ENCODE measurements at places on chromosomes 11 and 22. TPM values are rescaled to one million over a fixed set of nuclear protein-coding genes. Genes with fewer than 3 reads are reported as not detected.

DNA sequence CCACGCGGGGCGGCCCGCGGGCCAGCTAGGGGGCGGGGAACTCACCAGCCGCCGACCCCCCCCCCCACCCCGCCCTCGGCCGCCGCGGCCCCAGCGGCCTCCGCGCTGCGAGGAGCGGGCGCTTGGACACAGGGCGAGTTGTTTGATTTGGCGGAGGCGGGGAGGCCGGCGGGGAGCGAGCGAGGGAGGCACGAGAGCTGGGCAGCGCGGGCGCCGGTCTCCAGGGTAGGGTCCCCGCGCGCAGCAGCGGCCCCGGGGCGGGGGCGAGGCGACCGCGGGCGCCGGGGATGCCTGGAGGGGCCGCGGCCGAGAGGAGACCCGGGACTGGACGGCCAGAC, 64.4 kb downstream of the NAV2 start:
- no peak for DNase-seq

The BTBD18 gene
- total RNA-seq = not detected

The EMID1 gene
- total RNA-seq = 0.37 TPM

The TRIM49D2 gene
- total RNA-seq = not detected
